Stimulated activated CD4-positive, alpha-beta T cell treated with anti-CD3 and anti-CD28 coated beads, Interleukin-2, amount 100 ng/mL, for 48 hours (primary cell): ENCODE measurements at places on chromosomes 12 and 14.
A peak's percentile ranks its signal among the peaks of the same experiment; 100 is the strongest.

GRCh38 chr14:100887728-100888335, 15.7 kb downstream of the RTL1 start:
- DNase-seq = no peak

DNA sequence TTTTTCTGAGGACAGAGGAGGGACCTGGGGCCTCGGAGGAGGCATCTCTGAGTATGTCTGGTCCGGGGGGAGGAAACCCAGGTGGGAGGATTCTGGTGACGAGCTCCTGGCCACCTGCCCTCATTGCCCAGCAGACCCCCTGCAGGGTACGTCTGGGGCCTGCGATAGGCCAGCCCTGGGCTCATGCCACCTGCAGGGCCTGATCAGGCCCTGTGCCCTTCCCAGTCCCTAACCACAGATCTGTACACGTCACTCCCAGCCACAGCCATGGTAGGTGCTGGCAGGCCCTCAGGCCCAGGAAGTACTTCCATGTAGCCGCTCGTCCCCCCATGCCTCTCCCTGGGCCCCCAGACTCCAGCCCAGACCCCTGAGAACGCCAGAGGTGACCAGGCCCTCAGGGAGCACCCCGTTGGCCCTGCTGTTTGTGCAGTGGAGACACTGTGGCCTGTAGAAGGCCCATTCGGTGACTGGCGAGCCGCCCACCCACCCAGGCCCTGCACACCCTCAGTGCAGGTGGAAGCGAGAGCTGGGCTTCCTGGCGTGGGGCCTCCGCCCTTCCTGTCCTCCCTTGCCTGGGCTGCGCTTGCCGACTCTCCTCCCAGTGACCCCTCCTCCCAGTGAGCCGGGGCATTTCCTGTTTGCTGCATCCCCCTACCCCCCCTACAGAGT, 5.7 kb downstream of the INF2 start:
- no peak for DNase-seq

- no peak for DNase-seq
These were observed 788 bp downstream of the ENO2 start for GRCh38 chr12:6914947-6915788.

GRCh38 chr14:68397371-68397811, 395.5 kb downstream of the ZFP36L1 start:
- DNase-seq = no peak

GRCh38 chr12:53706080-53706479, 21.2 kb downstream of the CALCOCO1 start:
- DNase-seq = no peak

DNA sequence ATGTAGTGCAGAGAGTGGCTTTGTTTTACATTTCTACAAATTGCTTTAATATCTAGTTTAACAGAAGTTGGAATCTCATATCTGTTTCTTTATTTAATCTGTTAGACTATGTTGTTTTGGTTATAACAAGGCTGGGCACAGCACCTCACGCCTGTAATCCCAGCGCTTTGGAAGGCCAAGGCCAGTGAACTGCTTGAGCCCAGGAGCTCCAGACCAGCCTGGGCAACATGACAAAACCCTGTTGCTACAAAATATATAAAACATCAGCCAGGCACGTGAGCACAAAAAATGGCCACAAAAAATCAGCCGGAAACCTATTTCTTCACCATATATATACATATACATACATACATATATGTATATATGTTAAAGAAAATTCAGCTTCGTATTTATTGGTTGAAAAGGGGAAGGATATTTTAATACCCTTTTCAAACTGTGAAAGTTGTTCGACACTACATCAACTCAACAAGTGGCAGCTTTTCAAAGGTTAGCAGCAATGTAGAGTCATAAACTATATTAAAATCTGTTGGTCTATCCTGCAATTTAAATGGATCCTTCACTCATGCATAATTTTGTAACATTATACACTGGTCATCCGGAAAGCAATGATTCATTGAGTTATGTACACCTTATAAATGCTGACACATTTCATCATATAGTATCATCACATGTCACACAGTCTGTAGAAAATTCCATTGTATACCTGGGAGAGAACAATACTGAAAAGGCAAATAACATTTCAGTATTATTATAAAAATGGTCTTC, 7.1 kb downstream of the NR2C1 start:
- DNase-seq = no peak

- DNase-seq = no peak
These were observed 24.4 kb upstream of the GALNT9 start for GRCh38 chr12:132353811-132354210.

- DNase-seq = no peak
These were observed 59.4 kb downstream of the TMEM132C start for GRCh38 chr12:128326406-128326805.

- peak; percentile 58 for DNase-seq
These were observed 8.9 kb downstream of the ANG start for GRCh38 chr14:20697273-20698017.

- DNase-seq = no peak
These were observed 17.8 kb upstream of the MEG3 start for GRCh38 chr14:100807979-100808734.

DNA sequence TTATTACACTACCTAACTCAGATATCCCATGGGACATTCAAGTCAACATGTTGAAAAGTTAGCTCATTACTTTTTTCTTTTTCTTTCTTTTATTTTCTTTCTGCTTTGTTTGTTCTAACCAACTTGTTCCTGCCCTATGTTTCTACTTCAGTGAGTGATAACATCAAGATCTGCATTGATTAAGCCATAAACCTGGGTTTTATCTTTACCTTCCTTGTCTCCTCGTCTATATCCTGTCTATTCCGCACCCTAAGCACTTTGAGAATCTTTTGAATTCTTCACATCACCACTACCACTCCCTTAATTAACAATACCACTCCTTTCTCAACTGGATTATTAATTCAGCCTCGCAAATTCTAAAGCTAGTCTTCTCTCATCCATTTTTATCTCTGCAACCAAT, 81.9 kb upstream of the AVPR1A start:
- DNase-seq = no peak

GRCh38 chr12:27821259-27821973, 41.4 kb upstream of the MANSC4 start:
- peak; percentile 21 for DNase-seq

DNA sequence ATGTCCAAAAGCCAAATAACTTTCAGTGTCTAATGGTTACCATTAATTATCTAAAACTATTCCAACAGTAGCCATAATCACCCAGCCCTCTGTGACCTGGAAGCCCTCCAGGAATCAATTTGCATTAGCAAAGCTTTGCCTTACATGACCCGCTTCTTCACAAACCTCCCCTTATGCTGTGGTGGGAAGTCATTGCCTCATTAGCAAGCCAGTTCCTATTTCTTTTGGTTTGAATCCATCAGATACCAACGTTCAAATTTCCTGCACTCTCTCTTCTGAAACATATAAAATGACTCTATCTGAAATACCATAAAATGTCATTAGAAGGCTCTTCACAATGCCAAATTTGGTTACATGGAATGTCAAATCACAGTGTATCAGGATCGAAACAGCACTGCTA, 268.3 kb upstream of the PRKD1 start:
- DNase-seq = no peak

GRCh38 chr12:7609495-7609894, 56.2 kb downstream of the APOBEC1 start:
- DNase-seq = no peak

GRCh38 chr12:13372386-13372785, 175.9 kb downstream of the EMP1 start:
- DNase-seq = no peak

- no peak for DNase-seq
These were observed 261.1 kb downstream of the AKAP6 start for GRCh38 chr14:32590157-32590556.

DNA sequence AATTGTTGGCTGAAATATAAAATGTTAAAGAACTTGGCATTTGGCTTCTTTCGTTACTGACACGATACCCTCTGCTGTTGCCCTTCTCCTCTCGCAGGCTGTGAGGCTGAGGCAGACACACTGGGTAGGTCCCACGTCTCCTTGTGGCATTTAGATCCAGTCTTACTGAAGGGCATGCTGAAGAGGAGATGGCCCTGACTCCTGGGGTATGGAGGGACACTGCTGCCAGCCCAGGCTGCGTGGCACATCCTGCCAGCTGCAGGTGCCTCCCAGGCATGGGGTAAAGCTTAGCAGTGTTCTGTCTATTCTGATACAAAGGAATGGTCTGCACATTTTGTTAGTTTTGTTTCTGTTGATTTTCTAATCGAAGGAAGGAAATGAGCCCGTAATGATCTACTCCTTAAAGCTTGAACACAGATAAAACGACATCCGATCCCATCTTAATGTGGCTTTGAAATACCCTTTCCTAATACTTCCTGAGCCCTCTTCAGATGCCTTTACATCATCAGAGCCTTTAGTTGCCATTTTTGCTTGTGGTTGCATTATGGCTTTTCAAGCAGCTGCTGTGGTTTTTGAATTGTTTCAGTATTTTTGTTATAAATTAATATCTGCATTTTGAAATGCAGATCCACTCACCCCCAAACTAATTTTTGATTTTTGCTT, 61.1 kb downstream of the WDR20 start:
- no peak for DNase-seq

DNA sequence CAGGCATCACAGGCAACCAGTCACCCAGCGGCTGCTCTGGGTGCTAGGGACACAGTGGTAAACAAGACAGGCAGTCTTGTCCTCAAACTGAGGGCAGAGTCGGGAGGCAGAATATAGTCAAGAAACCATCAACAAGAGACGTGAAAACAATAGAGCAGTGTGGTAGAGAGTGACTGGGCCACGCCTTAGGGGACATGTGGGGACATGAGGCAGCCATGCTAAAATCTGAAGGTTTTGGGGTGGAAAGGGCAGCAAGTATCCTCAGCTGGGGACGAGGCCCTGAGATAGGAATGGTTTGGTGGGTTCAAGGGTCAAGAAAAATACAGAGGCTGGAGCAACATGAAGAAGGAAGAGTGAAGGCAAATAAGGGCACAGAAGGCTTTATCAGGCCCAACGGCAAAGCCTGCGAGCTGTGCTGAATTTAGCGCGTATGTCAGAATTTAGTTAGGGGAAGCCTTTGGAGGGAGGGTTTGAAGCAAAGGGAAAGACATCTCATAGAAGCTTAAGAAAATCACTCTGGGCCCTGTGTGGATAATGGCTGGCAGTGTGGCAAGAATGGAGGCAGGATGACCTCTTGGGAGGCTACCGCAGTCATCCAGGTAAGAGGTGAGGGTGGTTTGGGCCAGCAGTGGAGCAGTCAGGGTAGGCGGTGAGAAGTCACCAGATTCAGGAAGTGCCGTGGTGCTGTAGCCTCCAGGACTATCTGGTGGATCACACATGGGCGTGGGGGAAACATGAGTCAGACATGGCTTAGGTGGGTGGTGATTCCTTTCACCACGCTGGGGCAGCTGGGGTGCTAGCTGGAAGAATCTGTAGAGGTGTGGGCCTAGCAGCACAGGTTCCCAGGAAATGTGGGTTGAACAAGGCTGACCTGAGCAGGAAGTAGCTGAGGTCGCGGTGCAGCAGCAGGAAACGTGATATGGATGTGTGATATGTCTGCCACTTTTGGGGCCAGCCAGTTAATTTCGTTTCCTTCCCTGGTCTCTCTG, 3.0 kb downstream of the EVL start:
- peak; percentile 75 for DNase-seq

DNA sequence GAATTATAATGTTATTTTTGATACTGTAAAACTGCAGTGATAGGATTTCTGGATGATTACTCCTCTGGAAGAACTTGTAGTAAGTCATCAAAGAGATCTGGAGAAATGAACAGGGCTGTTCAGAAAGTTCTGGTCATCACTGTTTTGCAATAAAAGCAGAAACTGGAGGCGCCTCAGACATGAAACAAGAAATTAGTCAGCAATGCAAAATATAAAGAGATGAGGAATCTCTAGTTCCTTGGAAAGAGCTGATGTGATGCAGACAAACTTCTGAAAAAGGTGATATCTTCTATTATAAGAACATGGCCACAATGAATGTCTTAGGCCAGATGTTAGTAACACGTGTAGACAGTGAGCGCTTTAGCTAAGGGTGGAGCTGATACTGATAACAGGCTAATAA, 9.5 kb downstream of the ACIN1 start:
- DNase-seq = no peak

- no peak for DNase-seq
These were observed 26.2 kb upstream of the TUNAR start for GRCh38 chr14:95850429-95850828.

GRCh38 chr14:55579724-55580469, at the start of gene KTN1:
Gene KTN1 (plus strand): TSS chr14:55580207. CDS start chr14:55612049, 31,842 bp downstream.
- DNase-seq = peak; percentile 78

DNA sequence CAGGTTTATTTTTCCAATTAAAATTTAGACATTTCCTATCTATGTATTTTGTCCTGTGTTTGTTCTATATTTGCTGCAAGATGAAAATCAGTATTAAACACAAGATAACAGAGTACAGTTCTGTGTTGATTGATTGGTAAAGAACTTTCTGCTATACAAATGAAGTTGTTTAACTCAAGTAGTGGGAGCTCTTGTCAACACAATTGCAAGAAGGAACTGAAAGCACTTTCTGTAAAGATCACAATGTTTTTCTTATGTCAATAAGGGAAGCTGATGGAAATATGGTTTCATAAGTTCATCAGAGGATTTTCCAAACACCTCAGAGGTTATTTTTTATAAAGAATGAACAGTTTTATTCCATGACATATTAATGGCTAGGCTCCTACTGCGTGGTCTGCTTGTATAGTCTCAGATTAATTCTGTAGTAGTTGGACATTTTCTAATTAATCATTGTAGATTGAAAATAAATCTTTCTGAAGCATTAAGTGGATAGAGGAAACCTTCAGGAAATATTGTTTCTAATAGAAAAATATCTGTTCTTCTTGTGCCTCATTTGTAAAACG, 379.5 kb downstream of the LRFN5 start:
- DNase-seq = no peak

DNA sequence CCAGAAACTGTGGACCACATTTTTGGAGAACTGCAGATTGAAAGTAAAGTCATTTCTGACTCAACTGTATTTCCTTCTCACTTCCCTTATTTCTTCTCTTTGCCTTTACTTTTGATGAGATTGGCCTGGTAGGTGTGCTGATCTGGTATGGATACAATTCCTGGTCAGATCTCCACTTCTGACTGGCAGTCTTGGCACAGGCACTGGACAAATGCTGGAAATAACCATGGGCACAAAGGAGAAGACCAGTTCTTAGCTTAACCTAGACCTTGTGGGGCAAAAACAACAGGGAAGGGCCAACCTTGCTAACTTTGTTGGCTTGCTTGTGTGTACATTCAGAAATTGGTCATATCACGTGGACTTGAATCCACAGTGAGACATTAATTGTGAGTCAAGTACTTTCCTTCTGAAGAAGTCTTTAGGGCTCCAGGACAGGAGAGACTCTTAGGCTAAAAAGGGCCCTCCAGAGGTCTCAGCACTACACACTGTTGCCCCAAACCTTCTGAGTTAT, 75.0 kb downstream of the DIP2B start:
- DNase-seq = no peak

- DNase-seq = no peak
These were observed 19.8 kb downstream of the KRT7 start for GRCh38 chr12:52252728-52253343.

GRCh38 chr14:46646796-46647195, 4.8 kb downstream of the RPL10L start:
- no peak for DNase-seq

GRCh38 chr12:71216725-71217579, 59.2 kb upstream of the TSPAN8 start:
- no peak for DNase-seq
